ENCODE measurements at places on chromosomes 6 and 20.

DNA sequence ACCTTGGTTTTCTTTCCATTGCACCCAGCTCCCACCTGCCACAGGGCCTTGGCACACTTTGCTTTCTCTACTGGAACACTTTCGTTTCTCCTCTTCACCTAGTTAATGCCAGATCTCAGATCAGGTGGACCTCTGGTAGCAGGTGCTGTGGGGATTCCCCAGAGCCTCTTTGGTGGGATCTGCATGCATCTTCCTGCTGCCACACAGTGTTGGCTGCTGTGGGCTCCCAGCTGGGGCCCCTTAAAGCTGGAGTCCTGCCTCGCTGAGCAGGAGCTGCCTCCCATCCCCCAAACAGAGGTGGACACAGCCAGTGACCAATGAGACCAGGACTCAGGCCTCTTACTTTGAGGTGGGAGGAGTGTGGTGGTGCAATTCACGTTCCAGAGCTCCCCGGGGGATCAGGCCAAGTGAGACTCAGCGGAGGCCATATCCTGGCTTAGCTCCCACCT, 28.4 kb downstream of the CEBPB start:
- DNase-seq, result no peak

DNA sequence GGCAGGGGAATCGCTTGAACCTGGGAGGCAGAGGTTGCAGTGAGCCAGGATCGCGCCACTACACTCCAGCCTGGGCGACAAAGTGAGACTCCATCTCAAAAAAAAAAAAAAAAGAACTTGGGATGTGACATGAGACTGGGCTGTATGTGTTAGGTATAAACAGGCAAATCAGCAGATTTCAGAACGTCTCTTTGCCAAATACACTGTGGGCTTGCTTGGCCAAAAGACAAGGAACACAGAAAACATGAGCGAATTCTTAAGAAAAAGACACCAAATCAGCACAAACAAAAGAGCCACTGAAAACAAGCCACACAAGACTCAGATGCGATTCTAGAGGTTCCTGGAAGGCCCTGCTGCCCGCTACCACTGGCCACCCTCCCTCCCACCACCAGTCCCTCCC, 12.5 kb downstream of the ETV7 start:
- DNase-seq, result no peak

DNA sequence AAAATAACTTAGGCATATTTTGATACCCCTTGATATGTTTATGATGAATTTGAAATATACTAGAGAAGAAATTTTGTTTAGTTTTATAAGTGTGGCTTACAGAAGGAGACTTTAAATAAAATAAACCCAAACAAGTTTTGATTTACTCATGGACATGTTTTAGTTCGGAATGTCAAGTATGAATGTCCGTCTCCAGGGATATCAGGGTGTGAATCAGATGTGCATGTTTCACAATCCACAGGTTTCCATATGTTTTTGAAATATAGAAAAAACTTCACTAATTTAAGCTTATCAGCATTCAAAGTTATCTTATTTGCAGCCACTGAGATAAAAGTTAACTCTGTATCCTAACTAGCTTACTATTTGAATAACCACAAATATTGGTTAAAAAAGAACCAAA, 51.5 kb downstream of the PLCB1 start:
- DNase-seq, result no peak

GRCh38 chr6:8441452-8441851, 6.1 kb upstream of the SLC35B3 start:
- no peak for DNase-seq

GRCh38 chr6:166308033-166308768, at the start of gene PRR18:
Gene PRR18 (minus strand): TSS chr6:166308392. CDS start chr6:166308142, 250 bp downstream.
- no peak for DNase-seq

DNA sequence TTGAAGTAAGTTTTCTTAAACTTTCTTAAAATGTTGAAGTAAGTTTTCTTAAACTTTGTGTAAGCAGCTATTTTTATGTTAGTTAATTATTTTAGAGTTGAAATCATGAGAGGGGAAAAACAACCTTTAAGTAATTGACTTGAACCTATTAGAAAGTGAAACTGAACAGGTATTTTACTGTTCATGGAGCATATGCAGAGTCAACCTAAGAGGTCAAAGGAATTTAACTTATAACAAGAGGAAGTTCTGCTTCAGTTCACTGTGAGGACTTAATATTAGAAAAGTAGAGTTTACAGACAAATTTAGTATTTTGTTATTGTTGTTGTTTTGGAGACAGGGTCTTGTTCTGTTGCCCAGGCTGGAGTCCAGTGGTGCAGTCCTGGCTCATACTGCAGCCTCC, 38.0 kb downstream of the CDYL start:
- no peak for DNase-seq

DNA sequence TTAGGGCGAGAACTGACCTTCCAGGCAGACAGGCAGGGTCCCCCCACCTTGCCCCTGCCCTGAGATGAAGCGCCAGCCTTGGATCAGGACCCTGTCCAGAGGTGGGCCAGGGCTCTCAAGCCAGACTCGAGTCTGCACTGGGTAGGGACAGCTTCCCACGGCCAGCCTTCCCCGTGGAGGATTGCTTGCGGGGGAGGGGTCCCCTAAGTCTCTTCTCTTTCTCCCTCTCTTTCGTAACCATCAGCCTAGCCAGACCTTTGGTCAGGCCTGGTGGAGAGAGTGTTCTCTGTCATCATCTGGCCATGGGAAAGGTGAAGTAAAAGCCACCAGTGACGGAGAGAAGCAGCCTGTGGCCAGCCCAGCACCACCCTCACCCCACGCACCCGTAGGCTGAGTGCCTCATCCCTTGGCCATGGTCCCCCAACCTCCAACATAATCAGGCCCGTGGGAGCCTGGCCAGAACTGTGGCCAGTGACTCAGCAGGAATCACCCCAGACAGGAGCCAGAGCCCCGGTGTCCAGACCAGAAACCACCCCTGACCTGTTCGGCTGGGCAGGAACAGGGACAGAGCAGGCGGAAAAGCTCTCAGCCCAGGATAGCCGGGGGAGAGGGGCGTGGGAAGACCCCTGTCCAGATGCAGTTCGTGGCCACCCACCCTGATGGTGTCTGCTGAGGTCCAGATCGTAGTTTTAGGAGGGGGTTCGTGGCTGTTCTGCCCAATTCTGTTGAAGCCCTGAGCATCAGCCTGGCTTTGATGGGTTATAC, 47.1 kb downstream of the SNAI1 start:
- DNase-seq, result no peak

- no peak for DNase-seq
These were observed 1.7 kb downstream of the AFDN start for GRCh38 chr6:167828325-167828956.

Measured in stimulated activated naive CD4-positive, alpha-beta T cell (primary cell).